ENCODE measurements at places on chromosomes 6 and 20.
A peak's percentile ranks its signal among the peaks of the same experiment; 100 is the strongest.

- no peak for DNase-seq
- no peaks in the 10 kb centered on the region for H3K36me3 ChIP-seq
- no peak overlapping the region for H3K4me3 ChIP-seq
- H3K27me3 ChIP-seq, result no peaks in the 10 kb centered on the region
- H3K27ac ChIP-seq, result no peak overlapping the region
Observed at GRCh38 chr6:148214667-148215066, 128.0 kb upstream of the SASH1 start.

- no peaks in the 10 kb centered on the region for H3K4me1 ChIP-seq
- DNase-seq, result no peak
- H3K4me3 ChIP-seq, result no peak overlapping the region
- no peak overlapping the region for H3K27ac ChIP-seq
Observed at GRCh38 chr6:33983721-33984465, 162.0 kb downstream of the GRM4 start.

DNA sequence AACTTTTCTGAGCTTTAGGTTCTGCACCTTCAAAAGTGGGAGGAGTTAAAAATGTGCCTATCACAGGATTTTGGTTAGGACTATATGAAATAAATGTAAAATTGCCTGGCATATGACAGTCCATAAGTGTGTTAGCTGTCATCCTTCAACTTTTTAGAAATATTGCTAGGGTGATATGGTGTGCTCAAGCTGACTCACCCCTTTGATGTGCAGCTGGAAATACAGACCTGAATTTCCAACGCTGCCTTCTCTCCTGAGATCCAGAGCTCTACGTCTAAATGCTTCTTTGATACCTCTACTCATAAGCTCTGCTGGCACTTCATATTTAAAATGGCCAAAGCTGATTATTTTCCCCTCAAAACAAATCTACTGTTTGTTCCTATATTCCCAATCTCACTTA is 2.7 kb downstream of the SLC35B3 start:
- H3K36me3 ChIP-seq, result peaks cover 4% of the 10 kb centered on the region
- H3K27me3 ChIP-seq, result no peaks in the 10 kb centered on the region
- no peak overlapping the region for H3K4me3 ChIP-seq
- DNase-seq, result no peak

- no peaks in the 10 kb centered on the region for H3K4me1 ChIP-seq
- no peak for DNase-seq
- H3K27me3 ChIP-seq, result no peaks in the 10 kb centered on the region
- H3K27ac ChIP-seq, result no peak overlapping the region
Observed at GRCh38 chr6:157428427-157429202, 47.6 kb downstream of the ZDHHC14 start.

GRCh38 chr6:97462938-97463598 is 180.1 kb upstream of the MMS22L start:
- no peak for DNase-seq
- H3K27ac ChIP-seq, result no peak overlapping the region
- H3K27me3 ChIP-seq, result no peaks in the 10 kb centered on the region

DNA sequence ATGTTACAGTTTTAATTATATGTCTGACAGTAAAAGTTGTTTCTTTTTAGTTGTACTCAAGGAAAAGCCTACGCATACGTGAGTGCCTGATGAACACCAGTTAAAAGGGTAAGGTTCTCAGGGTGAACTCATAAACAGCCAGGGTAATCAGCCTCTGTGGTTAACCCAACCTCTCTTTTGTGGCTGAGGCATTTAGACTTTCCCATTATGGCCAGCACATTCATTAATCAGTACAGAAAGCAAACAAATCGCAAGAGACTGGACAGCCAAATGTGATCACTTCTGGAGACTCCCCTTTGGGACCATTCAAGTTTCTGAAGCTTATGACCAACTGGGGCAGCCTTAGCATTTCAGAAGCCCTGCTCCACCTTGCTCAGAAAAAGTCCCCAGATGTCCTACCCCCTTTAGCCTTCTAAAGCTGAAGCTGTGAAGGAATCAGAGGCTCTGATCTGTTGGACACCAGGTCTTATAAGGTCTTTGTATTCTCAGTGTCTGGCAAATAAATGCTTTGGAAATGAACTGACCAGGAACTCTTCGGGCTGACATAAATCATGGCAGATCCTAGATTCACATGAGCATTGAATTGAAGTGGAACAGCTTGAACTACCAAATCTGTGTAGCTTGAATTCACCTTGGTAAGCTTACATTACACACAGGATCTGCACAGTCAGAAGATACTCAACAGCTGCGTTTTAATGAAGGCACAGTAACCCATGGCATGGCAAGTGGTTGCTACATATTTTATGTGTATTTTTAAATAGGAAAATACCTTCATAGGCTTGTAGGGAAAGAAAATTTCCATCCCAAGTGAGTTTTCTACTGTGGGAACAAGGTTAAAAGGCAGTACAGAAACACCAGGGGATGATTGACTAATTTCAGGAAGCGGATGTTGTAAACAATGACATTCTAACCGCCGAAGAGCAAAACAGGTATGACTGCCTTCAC is 18.7 kb downstream of the IL20RA start:
- no peaks in the 10 kb centered on the region for H3K4me1 ChIP-seq
- no peaks in the 10 kb centered on the region for H3K36me3 ChIP-seq
- no peaks in the 10 kb centered on the region for H3K27me3 ChIP-seq
- H3K4me3 ChIP-seq, result no peak overlapping the region

- DNase-seq, result no peak
- no peak overlapping the region for H3K4me3 ChIP-seq
- peaks cover 2% of the 10 kb centered on the region for H3K4me1 ChIP-seq
- H3K27me3 ChIP-seq, result no peaks in the 10 kb centered on the region
- H3K27ac ChIP-seq, result no peak overlapping the region
- no peaks in the 10 kb centered on the region for H3K36me3 ChIP-seq
Observed at GRCh38 chr6:168364793-168365421, 45.3 kb upstream of the DACT2 start.

DNA sequence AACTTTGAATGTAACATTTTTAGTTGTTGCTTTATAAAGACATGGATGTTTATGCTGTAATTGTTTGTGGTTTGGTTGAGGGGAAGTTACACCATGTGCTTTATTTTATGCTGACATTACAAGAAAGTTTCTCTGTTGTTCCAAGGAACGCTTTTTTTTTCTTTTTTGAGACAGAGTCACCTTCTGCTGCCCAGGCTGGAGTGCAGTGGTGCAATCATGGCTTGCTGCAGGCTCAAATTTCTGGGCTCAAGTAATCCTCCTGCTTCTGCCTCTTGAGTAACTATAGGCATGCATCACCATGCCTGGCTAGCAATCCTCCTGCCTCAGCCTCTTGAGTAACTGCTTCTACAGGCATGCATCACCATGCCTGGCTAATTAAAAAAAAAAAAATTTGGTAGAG is 21.0 kb upstream of the IFNGR1 start:
- no peak for DNase-seq
- H3K27ac ChIP-seq, result peak overlapping the region; percentile 29
- peaks cover 25% of the 10 kb centered on the region for H3K4me1 ChIP-seq
- H3K36me3 ChIP-seq, result no peaks in the 10 kb centered on the region
- no peak overlapping the region for H3K4me3 ChIP-seq
- H3K27me3 ChIP-seq, result no peaks in the 10 kb centered on the region

DNA sequence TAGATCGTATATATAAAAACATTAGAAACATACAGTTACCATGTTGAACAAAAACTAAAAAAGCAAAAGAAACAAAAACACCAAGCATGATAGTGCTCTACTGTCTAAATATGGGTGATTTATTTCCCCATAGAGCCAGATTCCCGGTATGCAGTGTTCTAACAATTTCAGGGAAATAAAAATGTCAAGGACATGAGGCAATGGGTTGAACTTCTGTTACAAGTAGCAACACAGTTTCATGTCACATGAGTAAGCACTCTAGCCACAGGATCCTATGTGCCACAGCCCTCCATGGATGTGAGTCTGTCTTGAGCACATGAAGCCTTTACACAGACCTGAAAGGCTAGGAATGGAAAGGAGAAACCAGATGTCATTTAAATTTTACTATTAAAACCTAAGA is 96.0 kb downstream of the MAP3K5 start:
- DNase-seq, result no peak
- H3K27me3 ChIP-seq, result no peaks in the 10 kb centered on the region

- peaks cover 3% of the 10 kb centered on the region for H3K36me3 ChIP-seq
- H3K27ac ChIP-seq, result no peak overlapping the region
- H3K27me3 ChIP-seq, result no peaks in the 10 kb centered on the region
- peaks cover 5% of the 10 kb centered on the region for H3K4me1 ChIP-seq
Observed at GRCh38 chr6:150673720-150674346, 74.1 kb downstream of the PLEKHG1 start.

DNA sequence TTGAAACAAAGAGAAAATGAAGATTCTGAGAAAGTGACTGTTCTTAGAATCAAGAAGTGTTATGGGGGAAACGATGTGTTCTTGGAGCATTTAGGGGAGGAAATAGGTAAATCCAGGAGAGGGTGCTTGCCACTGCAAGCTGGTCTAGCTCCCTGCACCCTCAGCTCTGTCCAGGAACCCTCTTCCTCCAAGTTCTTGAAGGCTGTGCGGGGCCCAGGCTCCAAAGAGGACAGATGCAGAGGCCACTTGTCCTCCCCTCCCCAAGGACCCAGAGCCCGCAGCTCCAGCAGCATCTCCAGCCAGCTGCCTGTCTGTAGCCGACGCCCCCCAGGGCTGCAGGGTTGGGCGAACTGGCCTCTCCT is 87.9 kb downstream of the CDC5L start:
- no peak overlapping the region for H3K27ac ChIP-seq
- no peak for DNase-seq
- peaks cover 7% of the 10 kb centered on the region for H3K4me1 ChIP-seq

- peaks cover 28% of the 10 kb centered on the region for H3K36me3 ChIP-seq
- peak overlapping the region; percentile 62 for H3K27ac ChIP-seq
- peaks cover 4% of the 10 kb centered on the region for H3K4me1 ChIP-seq
- no peaks in the 10 kb centered on the region for H3K27me3 ChIP-seq
Observed at GRCh38 chr6:125918681-125919566, 37.6 kb upstream of the HINT3 start.

- H3K27ac ChIP-seq, result no peak overlapping the region
- no peaks in the 10 kb centered on the region for H3K4me1 ChIP-seq
- no peak overlapping the region for H3K4me3 ChIP-seq
- H3K27me3 ChIP-seq, result no peaks in the 10 kb centered on the region
Observed at GRCh38 chr6:137432054-137432611, 62.1 kb downstream of the OLIG3 start.

DNA sequence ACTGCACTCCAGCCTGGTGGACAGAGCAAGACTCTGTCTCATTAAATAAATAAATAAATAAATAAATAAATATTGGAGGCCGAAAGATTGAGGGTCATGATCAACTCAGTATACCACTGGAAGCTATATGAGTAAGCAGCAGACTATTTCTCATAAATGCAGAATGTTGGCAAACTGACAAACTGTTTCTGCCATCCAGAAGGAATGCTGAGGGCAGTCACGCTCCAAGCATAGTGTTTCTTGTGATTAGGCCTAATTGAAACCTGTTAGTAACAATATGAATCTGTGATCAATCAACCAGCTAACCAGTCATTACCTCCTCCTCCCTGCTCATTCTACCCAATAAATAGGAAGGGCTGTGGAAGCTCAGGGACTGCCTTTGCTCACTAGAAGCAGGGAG is 15.2 kb upstream of the KCNK15 start:
- no peaks in the 10 kb centered on the region for H3K27me3 ChIP-seq
- H3K27ac ChIP-seq, result peak overlapping the region; percentile 89
- H3K4me1 ChIP-seq, result peaks cover 24% of the 10 kb centered on the region
- H3K4me3 ChIP-seq, result no peak overlapping the region
- peaks cover 4% of the 10 kb centered on the region for H3K36me3 ChIP-seq
